AML-193 (cell line): ENCODE measurements at places on chromosomes 3 and 15.

- no peak for DNase-seq
Observed at GRCh38 chr15:74226761-74227540, 9.2 kb upstream of the CCDC33 start.

GRCh38 chr3:134317106-134317947 lies 56.9 kb downstream of the AMOTL2 start:
- DNase-seq: no peak

- no peak for DNase-seq
Observed at GRCh38 chr15:71603379-71603778, 207.0 kb upstream of the NR2E3 start.

DNA sequence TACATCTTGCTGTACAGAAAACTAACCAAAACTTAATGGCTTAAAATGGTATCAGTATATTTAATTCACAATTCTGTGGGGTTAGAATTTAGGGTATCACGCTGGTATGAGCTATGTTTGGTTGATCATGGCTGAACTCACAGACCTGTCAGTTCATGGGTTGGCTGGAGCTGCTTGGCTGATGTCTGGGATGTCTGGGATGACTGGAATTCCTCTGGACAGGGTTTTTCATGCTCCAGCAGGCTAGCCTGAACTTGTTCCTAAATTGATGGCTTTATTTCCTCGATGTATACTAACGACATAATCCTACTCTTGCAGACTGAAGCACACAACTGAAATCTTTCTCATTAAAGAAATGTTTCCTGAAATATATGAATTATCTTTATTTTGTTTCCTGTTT lies 338.9 kb upstream of the GBE1 start:
- no peak for DNase-seq

DNA sequence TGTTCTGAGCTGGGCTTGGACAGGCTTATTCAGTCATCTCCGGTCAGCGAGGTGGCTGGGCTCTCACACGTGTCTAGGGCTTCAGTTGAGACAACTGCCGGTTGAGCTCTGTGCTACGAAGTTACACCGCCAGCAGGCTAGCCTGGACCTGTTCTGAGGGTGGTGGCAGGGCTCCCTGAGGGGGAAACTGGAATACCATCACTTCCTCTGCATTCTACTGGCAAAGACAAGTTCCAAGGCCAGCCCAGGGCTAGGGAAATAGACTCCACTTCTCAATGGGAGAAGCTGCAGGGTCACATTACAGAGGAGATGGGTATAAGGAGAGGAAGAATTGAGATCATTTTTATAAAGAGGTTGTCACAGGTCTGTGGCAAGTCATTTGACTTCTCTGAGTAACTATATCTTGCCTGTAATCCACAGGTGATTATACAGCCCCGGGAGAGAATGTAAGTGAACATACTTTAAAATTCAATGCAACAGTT lies 106.8 kb upstream of the IL12A start:
- DNase-seq: no peak

DNA sequence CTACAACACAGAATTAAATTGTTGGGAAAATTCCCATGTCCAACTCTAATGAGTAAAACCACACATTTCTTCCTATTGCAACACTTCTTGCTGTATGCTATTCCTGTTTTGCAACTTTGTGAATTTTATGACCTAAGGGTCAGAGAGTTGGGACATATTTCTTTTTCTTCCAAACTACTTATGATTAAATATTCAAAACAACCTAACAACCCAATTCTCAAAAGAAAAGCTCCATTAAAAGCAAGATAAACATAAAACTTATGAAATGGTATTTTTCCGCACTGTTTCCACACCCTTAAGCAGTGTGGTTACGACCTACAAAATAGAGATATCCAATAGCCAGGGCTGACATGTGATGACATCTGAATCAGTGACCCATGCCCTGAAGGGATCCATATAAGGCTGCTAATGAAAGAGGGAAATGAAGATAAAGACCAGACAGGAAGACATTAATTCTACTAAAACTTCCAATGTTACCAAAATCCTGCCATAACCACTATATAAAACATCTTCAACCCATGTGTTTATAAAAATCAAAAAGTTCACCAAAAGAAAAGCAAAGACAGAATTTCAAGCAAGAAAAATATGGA lies 45.6 kb downstream of the DMXL2 start:
- peak; percentile 90 for DNase-seq

DNA sequence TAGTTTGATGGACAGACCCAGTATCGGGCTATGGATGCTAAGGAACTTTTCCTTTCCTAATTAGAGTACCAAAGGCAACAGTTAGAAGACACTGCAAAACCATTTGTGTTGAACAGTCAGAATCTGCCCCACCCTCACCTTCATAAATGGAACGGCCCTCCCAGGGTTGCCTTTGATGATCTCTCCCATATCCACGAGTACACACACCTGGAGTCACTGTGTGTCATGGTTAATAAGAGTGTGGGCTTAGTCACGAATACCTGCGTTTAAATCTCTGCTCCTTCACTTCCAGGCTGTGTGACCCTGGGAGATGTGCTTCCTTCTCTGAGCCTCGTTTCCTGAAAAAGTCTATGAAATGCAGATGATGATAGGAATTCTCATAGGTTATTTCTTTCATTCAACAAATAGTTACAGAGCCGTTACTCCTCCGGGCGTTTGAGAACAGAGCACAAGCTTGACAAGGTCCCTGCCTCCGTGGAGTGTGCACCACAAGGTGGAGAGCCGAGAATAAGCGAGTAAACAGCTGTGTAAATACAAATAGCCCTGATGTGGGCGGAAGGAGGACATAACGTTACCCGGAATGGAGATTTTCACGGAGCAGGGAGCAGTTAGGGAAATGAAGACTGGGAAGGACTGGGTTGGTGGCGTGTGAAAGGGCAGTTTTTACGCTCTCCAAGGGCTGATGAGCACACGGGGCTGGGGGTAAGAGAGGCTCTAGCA lies 6.7 kb downstream of the SLC51A start:
- no peak for DNase-seq

DNA sequence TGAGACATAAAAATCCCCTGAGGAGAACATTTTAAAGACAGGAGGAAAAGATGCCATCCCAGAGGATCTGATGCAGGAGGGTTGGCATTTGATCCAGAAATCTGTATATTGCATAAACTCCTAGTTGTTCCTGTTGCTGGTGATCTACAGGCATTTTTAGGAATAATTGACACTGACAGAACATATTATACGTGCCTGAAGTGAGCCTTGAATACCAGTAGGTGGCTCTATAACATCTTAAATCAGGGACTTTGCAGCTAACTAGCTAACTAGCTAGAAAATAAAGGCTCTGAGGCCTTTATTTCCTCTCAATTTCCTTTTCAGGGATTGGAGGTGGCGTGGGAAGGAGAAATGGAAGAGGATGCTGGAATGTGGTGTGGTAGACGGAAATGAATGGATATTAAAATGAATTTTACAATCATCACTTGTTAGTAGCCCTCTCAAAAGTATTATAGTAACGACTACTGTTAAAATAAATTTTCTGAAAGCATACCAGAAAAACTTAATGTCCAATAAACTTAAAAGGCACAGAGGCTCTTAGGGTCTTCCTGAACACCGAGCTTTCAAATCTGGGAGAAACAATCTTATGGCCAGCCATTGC lies 73.8 kb upstream of the ZBED2 start:
- peak; percentile 79 for DNase-seq

GRCh38 chr3:80261082-80261481 lies 493.3 kb upstream of the ROBO1 start:
- DNase-seq: no peak

DNA sequence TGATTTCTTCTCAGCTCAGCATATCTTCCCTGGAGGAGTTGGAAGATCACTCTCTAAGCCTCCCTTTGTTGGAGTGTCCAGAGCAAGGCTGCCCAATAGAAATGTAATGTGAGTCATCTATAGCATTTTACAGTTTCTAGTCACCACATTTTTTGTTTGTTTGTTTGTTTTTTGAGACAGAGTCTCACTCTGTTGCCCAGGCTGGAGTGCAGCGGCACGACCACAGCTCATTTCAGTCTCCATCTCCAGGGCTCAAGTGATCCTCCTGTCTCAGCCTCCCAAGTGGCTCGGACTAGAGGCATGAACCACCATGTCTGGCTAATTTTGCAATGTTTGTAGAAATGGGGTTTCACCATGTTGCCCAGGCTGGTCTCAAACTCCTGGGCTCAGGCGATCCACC lies 21.3 kb downstream of the KLHL6 start:
- DNase-seq: no peak

DNA sequence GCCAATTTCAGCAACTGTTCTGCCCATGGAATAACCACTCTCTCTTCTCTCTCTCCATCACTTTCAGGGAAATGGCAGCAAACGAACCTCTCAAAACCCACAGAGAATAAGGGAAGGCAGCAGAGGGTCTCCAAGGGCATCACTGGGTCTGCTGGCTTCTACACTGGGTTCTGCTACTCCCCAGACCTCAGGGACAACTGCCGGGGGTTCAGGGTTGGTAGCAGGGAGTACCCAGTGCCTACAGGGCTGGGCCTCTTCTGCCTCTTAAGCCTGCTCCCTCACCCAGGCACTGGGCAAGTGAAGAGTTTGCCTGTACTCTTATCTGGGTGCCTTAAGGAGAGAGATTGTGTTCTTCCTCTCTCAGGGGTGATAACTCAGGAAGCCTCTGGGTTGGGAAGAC lies 2.5 kb downstream of the TCTA start:
- no peak for DNase-seq

DNA sequence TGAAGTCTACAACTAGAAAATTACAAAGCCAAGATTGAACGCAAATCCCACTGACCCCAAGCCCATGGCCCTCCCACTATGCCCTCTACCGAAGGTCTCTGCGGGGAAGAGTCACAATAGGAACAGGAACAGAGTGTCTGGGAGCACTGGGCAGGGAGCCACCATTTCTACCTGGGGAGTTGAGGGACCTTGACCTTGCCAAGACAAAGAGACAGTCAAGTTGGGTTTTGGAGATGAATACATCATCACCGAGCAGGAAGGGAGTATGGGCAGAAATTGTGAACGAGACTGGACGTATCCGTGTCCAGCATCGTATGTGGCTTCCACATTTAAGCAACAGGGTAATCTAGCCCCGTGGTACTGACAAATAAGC lies 30.8 kb upstream of the BFSP2 start:
- no peak for DNase-seq

GRCh38 chr15:87680208-87680607 lies 576.3 kb downstream of the NTRK3 start:
- no peak for DNase-seq

- no peak for DNase-seq
Observed at GRCh38 chr15:95016511-95017229, 785.3 kb downstream of the MCTP2 start.

DNA sequence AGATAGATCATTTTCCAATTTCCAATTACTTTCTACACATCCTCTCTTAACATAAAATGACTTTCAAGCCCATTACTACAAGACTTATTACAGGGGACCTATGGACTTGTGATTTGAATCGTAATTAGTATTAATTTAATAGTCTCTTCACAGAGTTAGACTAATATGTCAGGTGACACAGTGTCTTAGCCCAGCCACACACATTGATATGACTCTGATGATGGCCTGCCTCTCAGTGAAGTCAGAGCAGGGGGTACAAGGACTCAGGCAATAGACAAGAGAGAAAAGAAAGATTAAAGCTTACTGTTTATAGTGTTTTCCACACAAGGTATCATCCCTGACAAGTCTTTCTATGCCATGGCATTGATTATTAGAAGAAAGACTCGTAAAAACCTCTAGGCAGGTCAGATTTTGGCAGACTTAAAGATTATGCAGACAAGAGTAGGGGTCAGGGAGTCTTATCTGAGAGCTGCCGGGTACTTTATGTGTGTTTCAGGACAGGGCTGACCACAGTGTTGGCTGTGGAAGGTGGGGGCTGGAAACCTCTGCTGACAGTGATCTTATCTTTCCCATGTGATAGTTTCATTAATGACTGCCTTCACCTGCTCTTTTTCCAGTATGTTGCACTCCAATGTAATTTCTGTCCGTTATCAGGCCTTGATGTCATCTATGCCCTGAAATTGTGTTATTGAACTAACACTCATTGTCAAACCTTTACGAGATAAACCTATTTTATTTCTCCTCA lies 50.1 kb downstream of the B3GALNT1 start:
- no peak for DNase-seq

DNA sequence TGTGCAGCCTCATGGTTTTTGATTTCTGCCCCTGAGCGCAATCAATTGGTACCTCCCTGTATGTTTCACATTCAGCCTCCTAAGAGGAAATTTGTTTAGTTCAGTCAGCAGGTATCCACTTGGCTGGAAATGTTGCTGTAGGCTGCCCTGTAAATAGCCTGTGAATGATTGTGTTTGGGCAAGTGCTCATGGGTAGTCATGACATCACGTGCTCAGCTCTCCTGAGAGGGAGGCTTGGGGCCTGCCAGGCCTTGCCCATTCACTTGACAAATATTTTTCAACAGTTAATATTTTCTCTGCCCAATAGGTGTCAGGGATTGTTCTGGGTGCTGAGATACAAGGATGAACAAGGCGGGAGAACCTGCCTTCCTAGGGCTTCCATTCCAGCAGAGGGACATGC lies 13.3 kb downstream of the HRH1 start:
- no peak for DNase-seq
